ENCODE measurements at places on chromosomes 1 and 21.

DNA sequence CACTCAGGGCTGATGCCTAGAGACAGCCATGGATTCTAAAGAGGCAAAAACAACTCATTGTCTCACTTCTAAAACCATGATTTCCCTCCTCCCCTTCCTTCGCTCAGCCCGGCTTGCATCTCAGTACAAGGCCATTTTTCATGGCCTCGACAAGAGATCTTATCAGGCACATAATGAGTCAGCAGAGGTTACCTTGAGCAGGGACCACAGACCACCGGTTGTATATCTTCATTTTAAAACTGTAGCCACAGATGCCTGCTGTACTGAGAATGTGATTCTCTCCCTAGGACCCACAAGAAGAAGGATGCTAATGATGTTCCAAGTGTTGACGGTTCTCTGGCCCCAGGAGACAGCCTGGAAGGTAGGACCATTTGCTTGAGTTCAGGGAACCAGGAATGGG is 331.9 kb downstream of the AJAP1 start:
- DNase-seq: no peak

- no peak for DNase-seq
These were observed 158.8 kb downstream of the C1orf21 start for GRCh38 chr1:184545601-184546000.

DNA sequence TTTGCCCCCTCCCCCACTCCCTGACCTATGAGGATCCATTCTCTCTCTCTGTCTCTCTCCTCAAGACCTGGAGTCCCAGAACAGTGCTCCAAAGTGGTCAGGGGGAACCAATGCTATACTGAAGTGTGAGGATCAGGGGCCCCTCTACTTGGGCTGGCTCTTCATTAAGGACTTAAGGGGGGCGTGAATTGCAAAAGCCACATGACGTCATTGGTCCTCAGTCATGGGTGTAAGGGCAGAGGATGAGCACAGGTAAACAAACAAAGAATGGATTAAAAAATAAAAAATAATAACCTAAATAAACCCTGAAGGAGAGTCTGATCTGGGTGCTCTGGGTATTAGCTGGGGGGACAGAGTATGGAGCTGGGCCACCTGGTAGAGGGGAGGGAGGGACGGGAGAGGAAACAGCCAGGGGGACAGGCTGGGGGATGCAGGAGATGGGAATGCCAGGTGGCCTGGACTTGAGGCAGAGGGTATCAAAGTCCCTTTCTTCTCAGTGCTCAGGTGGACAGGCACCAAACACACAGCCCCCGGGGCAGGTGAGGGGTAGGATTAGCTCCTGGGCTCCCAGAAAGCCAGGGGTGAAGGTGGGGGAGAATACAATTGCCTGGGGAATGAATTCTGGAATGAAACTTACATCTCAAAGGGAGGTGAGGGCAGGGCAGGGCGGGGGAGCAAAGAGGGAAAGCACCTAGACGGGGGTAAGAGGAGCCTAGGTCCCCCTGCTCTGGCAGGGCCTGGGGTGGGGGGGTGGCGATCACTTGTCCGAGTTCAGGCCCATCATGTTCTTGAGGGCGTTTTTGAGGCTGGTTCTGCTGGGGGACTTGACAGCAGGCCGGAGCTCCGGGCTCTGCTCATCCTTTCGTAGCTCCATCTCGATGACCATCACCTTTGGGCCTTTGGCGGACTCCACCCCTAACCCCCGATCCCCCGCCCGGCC is 4.6 kb downstream of the MPZ start:
- no peak for DNase-seq

DNA sequence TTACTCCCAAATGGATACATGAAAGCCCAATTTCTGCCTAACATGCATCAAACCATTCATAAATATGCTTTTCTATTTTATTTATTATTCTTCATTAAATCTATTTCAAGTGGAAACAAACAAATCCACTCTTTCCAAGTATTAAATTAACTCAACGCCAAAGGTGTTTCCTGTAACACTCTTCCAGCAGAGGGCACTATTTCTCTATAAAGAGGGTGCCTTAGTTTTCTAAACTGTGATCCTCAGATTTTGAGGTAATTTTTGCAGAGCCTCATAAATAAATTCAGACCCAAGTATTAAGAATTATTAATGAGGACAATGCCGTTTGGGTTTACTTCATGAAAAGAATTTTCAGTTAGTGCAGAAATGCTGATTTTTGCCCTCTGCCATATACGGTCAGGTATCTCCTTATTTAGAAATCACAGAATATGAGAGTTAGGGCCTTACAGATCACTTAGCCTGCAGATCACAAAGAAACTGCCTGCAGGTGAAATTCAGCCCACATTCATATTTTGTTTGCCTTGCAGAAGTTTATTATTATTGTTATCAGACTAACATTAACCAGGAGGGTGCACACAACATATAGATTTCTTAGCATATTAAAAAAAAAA is 40.1 kb upstream of the MYSM1 start:
- no peak for DNase-seq

DNA sequence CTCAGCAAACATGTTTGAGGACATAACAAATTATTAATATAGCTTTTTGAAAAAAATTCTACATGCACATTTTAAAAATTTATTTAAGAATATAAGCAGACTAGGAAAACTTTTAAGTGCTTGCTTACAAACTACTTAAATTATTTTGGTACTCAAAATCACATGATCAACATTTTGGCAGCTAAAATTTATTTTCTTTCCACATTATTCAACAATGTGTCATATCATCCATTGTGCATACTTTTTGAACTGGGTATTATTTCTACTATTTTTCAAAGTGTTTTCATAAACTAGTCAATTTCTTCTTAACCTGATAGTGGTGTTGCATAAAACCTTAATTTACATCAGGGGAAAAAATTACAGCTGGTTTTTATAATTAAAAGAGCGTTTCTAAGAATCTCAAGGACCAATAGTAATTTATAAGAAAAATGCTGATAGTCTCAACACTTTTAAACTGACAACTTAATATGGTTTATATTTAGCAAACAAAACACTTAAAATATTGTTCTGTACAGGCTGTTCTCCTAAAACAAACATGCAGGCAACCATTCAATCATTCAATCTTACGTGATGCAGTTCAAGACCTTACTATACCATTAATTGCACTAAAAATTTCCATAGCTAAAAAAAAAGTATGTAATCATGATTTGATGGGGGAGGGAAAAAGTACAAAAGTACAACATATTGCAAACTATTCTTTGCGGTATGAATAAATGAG is 105.0 kb downstream of the GPATCH2 start:
- DNase-seq: no peak

DNA sequence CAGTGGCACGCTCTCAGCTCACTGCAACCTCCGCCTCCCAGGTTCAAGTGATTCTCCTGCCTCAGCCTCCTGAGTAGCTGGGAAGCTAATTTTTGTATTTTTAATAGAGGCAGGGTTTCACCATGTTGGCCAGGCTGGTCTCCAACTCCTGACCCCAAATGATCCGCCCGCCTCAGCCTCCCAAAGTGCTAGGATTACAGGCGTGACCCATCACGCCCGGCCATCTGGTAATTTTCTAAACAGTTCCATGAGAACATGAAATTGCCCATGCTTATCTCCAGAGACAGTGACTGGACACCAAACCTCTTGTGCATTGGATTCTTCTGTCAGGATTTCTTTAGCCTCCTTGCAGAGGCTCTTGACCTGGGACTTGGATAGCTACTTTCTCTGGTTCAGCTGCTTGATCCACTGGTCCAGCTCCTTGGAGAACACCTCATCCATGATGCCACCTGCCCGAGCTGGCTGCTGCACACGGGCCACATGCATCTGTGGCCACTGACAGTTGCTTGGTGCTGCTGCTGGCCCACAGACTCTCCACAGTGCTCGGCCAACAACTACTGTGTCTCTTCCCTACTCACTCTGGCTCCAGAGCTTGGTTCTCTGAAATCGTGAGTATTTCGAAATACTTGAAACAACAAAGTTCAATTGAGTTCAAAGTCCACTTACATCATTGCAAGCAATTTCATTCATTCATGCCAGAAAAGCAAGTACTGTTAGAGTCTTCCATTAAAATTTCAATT is 40.0 kb upstream of the CTPS1 start:
- no peak for DNase-seq

DNA sequence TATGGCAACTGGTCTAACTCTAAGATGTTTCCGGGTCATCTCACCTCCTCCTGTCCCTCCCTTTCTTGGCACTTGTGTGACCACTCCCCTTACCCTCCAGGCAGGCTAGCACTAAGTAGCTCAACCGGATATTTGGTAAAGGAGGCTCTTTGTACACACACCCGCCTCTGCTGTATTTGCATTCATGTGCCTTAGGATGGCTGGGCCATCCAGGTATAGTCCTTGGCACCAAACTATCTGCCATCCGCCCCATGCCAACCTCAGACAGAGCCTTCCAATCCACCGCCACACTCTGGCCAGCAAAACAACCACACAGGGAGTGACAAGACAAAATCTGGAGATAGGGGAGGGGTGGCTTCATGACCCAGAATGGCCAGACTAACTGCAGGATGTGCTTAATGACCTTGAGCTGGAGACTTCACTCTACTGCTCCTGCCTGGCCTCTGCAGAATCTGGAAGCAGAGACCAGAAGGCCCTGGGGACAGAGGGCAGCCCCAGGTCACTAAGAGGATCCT is 59.5 kb downstream of the CDK18 start:
- DNase-seq: no peak

- DNase-seq: no peak
These were observed 200.3 kb downstream of the DSCAM start for GRCh38 chr21:40646651-40647050.

GRCh38 chr21:36478941-36479340 is 981 bp downstream of the CLDN14 start:
- DNase-seq: no peak
